ENCODE measurements at places on chromosomes 5 and 9.

GRCh38 chr5:10582512-10582897, 18.6 kb downstream of the ANKRD33B start:
- DNase-seq = no peak

DNA sequence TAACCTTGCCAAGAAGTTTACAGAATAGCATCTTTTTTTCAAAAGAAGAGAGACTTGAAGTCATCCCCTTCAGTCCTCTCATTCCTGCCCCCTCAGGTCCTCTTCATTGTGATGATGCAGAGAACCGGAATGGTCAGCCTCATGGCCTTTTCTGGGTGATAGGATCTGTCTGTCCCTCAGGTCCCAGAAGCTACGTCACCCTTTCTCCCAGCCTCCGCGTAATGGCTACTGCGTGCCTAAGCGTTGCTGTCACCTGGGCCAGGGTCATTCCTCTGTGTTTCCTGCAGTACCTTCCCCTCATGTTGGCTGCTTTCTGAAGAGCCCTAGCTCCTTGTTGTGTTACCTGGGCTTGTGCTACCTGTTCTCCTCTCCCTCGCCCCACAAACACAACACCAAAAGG, 4.7 kb downstream of the PIK3R1 start:
- DNase-seq = no peak

- DNase-seq = no peak
Observed at GRCh38 chr9:17011880-17012279, 123.0 kb upstream of the CNTLN start.

GRCh38 chr9:108258640-108259039, 597.1 kb downstream of the ACTL7B start:
- DNase-seq = no peak

DNA sequence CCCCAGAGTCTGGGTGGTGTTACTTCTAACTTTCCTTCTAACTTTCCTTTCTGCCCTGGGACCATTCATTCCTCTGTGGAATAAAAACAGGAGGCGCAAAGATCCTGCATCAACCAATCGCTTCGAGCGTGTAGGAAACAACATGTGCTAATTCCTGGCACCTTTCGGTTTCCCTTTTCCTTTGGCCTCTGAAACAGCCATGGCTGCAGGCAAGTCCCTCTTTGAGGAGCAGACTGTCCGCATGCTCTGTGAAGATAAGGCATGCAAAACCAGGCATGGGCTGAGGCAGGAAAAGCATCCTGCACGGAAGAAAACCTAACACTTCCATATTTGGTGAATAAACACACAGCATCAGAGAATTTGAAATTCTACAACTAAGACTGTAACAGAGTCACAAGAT, 128.3 kb downstream of the HSD17B3 start:
- no peak for DNase-seq

GRCh38 chr9:96140296-96141127, 161.5 kb downstream of the HSD17B3 start:
- no peak for DNase-seq

GRCh38 chr9:131117121-131117761, 8.1 kb upstream of the NUP214 start:
- DNase-seq = no peak

GRCh38 chr9:19660019-19660418, 128.8 kb downstream of the SLC24A2 start:
- DNase-seq = no peak

DNA sequence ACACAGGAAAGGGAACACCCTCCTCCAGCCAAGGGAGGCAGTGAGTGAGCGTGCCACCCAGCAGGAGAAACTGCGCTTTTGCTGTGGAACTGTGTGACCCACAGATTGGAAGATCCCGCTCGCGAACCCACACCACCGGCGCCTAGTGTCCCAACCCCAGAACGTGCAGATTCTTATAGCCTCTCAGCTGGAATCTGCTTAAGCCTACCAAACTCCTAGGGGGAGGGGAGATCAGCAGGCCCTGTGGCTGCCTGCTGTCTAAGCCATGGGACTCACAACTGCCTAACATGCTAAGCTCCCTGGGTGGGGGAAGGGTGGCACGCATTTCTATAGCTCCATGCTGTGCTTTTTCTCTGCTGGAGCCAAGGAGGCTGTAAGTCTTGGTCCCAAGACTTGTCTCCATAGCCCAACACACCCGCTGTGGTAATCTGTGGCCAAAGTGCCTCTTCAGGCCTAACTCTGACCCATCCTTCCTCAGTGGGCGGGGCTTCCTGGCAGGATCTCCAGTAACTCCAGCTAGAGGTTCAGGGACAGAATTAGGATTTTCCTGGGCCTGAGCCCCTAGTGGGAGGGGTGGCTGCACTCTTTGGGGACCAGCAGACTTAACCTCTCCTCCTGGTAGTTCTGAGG, 485.0 kb downstream of the TAF11L14 start:
- DNase-seq = no peak

- DNase-seq = no peak
Observed at GRCh38 chr5:15926586-15926985, 253.0 kb downstream of the MARCHF11 start.

DNA sequence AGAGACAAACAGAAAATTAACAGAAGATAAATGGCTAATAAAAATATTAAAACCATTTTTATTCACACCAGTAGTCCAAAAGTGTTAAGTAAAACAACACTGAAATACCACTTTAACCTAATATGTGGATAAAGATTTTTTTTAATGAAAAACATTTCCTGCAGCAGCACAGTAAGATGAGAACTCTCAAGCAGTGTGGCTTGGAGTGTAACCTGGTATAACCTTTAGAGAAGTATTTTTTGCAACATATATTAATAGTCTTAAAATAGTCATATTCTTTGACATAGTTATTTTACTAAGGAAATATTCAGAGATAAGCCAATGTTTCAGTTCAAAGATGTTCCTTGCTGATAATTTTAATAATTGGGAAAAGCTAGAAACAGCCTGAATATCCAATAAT, 644.4 kb downstream of the PDE4D start:
- DNase-seq = no peak
